ENCODE measurements at places on chromosomes 6 and 20.

DNA sequence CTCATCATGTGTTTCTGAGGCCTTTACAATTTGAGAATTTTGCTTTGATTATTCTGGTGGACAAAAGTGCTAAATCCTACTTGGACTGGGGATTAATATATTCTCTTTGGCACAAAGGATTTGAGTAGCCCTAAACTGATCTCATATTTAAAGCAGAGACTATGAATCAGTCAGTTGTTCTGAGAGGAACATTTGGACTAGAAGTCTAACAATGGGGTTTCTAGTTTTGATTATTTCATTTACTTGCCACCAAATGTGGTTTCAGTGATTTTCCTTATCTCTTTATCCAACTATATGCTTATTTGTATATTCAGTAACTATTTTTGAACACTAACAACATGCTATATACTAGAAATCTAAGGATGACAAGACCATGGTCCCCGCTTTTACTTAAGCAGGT lies 81.4 kb downstream of the PDE10A start:
- DNase-seq: no peak

- DNase-seq: no peak
Observed at GRCh38 chr6:133337308-133337707, 96.2 kb downstream of the EYA4 start.

DNA sequence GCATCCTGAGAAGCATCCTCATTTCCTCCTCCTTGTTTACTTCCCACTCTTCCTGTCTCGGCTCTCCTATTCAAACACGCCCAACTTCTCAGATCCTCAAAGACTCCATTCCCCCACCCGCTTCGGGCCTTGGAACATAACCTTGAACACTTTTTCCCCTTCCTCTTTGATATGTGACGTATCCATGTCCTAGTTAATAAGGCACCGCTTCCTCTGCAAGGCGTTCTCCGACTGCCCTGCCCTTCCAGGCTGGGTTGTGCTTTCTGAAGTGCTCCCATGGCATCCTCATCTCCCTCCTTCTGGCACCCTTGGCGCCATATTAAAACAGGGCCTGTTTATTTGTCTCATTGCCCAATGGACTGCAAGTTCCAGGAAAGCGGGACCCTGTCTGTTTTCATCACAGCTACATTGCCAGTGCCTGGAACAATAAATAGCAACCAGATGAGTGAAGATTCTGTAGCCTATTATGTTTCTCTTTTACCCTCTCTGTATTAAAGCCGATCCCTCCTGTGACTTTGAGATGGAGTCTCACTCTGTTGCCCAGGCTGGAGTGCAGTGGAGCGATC lies 115.3 kb upstream of the TRAF3IP2 start:
- DNase-seq: no peak

GRCh38 chr6:150156460-150156859 lies 13.6 kb downstream of the PPP1R14C start:
- DNase-seq: no peak

GRCh38 chr6:146870760-146871159 lies 272.0 kb downstream of the ADGB start:
- DNase-seq: no peak

Data from stimulated activated CD4-positive, alpha-beta T cell treated with anti-CD3 and anti-CD28 coated beads, Interleukin-1b, Interleukin-23, amount 100 ng/mL, for 4 hours (primary cell).